ENCODE measurements at places on chromosomes 4 and X.

- peak; percentile 11 for DNase-seq
Observed at GRCh38 chr4:99221980-99222379, 2.9 kb upstream of the ADH6 start.

DNA sequence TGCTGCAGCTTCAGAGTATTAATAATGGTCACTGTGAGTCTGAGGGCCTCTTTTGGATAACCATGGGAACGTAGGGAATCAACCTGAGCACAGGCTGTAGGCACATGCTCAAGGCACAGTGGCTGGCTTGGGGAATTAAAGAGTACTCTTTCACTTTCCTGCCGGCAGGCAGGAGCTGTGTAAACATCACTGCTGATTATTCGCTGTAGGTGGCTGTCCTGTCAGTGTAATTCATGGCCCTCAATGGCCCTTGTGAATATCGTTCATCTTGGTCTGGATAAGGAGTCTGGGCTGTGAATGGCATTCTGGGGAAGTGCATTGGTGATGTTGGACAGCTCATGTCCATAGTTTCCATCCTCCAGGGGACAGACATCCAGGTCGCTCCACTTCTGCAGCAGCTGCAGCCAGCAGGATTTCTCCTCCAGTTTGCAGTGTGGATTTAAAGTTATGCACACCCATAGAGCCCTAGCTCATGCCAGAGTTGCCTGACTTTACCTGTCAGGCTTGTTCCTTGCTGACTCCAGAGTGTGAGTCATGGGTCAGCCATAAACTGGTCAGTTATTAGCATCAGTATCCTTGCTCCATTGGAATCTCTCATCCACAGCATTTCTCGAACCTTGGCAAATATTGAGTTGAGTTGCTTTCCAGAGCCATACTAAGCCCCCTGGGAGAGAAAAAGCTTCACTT is 43.0 kb downstream of the C4orf33 start:
- DNase-seq, result peak; percentile 15

GRCh38 chr4:176433983-176434382 is 114.2 kb downstream of the SPCS3 start:
- DNase-seq, result no peak

GRCh38 chr4:30943356-30943755 is 223.2 kb downstream of the PCDH7 start:
- DNase-seq, result no peak

GRCh38 chrX:38087594-38087993 is 81.2 kb downstream of the SYTL5 start:
- no peak for DNase-seq

GRCh38 chrX:124337916-124338315 is 5.5 kb downstream of the TEX13D start:
- DNase-seq, result no peak

GRCh38 chr4:11791797-11792196 is 363.1 kb upstream of the HS3ST1 start:
- no peak for DNase-seq

GRCh38 chr4:16582036-16582435 is 316.4 kb downstream of the LDB2 start:
- DNase-seq, result no peak

- no peak for DNase-seq
Observed at GRCh38 chr4:177047851-177048174, 255.1 kb upstream of the VEGFC start.

GRCh38 chr4:147354237-147354636 is 126.7 kb upstream of the EDNRA start:
- no peak for DNase-seq

GRCh38 chr4:171022824-171023230 is 790.4 kb upstream of the GALNTL6 start:
- DNase-seq, result no peak

DNA sequence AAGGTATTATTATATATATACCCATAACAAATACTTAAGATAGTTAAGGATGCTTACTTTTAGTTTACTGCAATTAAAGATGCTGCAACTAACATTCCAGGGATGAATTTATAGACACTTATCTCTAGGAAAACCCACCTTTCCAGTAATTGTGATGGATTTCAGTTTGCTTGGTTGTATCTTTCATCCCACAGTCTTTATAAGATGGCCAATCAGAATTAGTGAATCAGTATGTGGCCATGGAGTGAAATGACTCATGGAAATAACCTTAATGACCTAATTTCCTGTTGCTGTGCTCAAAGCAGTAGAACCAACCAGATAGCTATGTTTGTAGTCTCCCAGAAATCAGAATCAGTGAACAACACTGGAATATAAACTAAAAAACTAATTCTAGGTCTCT is 26.4 kb downstream of the MOSPD2 start:
- no peak for DNase-seq
